ENCODE measurements at places on chromosomes 11 and 22.

DNA sequence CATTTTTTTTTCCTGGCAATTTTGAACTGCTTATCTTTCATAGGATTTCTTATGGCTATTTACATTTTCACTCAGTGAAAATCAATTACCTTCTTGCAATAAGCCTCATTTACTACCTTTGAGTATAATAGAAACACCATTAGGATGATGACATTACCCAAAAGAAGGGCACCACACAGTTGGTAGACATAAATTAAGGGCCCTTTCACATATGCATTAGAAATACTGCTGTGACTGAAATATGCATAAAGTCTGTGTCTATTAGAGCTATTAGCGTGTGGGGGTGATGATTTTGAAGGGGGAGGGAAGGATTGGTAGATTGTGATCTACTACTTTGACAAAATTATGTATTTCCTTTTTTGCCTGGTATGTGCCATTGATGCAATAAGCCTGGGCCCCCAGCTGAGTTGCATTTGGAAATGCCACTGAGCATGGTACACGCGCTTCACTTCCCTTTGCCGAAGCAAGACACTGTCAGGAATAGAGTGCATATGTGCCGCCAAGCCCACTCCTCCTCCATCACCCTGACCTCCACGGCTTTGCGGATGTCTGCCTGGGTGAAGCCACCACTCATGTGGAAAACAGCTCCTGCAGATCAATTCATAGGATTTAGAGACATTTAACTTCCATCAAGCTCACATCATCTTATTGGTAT, 339.3 kb downstream of the DCDC1 start:
- DNase-seq = no peak

GRCh38 chr11:112628676-112629075, 332.5 kb upstream of the NCAM1 start:
- DNase-seq = no peak

- DNase-seq = no peak
These were observed 35.2 kb upstream of the PARVG start for GRCh38 chr22:44145544-44145943.

GRCh38 chr11:15826826-15827225, 529.5 kb downstream of the SOX6 start:
- no peak for DNase-seq

GRCh38 chr11:3904228-3904627, 48.8 kb downstream of the STIM1 start:
- DNase-seq = no peak

- DNase-seq = no peak
These were observed at the start of gene PLA2G3 for GRCh38 chr22:31139866-31140716. Gene PLA2G3, minus strand, starts transcription at chr22:31140508. Its CDS starts 154 bp downstream, at chr22:31140354.

- no peak for DNase-seq
These were observed 328.5 kb downstream of the CNTN5 start for GRCh38 chr11:99349151-99349673.

DNA sequence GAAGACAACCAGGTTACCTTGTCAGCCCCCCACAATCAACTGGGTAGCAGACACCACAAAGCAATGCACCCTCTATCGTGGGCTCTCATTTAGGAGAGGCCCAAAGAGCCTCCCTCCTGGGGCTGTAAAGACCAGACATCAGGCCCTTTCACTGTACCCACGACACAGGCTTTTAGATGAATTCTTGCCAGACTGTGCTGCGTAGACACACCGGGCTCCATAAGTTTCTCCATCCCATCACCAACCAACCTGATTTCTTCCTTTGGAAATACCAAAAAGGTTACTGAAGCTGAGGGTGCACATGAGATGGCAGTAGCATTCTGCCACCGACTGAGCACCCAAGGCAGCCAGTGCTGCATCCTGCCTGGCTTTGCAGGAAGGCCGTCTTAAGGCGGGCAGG, 46.4 kb upstream of the SLC25A1 start:
- DNase-seq = no peak

DNA sequence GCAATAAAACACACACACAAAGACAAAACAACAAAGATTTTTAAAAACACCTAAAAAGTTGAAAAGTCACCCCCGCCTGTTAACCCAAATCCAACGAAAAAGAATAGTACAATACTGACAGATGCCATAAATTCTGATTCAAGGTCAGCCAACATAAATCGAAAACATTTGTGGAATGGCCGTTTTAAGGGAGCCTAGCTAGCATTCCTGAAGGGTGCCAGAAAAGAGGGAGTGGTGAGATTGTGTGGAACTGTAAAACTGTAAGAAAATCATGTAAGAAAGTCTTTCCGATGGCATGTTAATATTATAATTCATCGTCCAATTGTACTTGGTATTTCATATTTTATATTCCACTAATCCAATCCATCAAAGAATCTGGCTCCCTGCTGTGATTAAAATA, 75.1 kb downstream of the RAB38 start:
- no peak for DNase-seq

DNA sequence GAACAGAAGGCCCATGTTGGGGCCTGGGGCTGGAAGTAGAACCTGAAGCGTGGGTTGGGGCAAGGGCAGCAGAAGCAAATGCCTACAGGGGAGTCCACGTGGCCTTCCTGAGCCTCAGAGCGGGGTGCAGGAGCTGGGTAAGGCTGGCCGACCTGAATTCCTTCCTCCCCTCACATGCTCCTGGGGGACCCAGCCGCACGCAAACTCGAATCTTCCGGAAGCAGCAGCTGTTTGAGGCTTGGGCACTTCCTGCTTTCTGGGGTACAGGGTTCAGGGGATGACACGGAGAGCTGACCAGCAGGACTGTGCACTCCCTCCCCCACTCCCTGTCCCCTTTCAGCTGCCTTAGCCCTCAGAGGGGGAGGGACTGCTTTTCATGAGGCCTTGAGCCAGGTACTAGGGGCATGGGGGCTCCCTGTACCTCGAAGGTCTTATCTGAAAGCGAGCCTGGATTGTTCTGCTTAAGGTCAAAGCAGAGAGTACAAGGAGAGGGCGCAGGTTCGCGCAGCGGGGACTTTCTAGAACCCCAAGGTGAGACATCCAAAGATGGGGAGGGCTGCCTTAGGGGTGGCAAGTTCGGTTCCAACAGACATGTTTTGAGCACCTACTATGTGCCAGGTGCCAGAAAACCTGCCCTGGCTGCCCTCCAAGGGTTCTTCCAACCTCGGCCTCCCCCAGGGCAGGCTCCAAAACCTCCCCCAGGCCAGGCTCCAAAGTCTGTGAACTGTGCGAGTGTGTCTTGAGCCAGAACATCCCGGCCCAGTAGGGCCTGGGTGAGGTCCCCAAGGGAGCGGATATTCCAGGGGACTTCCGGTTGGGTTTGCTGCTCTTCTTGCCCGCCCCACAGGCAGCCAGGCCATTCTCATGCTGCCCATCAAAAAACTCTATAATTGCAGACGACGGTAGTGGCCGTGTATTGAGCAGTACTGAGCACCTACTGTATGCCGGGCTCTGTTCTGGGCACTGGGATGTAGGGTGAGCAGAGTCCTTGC, 1.7 kb downstream of the NCF4 start:
- no peak for DNase-seq

DNA sequence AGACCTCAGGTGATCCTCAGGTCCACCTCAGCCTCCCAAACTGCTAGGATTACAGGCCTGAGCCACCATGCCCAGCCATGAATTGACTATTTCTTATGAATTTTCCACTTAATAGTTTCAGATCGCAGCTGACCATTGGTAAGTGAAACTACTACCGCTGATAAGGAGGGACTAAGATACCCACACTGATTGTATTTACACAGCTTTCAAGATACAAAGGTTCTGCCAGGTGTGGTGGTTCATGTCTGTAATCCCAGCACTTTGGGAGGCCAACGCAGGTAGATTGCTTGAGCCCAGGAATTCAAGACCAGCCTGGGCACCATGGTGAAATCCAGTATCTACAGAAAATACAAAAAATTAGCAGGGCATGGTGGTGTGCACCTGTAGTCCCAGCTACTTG, 3.9 kb downstream of the CHEK2 start:
- DNase-seq = no peak

GRCh38 chr11:108713076-108713790, 48.4 kb downstream of the DDX10 start:
- no peak for DNase-seq

DNA sequence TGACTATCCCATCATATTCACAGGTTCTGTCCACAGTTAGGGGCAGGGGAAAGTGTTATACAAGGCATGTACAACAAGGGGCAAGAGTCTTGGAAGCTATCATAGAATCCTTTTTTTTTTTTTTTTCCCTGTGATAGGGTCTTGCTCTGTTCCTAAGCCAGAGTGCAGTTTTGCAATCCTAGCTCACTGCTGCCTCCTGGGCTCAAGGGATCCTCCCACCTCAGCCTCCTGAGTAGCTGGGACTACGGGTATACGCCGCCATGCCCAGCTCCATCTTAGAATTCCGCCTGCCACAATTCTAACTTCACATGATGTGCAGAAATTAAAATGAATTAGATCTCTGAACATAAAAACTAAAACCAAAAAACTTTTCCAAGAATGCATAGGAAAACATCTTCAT, 31.7 kb downstream of the ZFTA start:
- no peak for DNase-seq

GRCh38 chr11:65633390-65634108, 4.4 kb upstream of the SIPA1 start:
- DNase-seq = no peak

GRCh38 chr11:33211153-33211552, 46.0 kb upstream of the HIPK3 start:
- DNase-seq = no peak

GRCh38 chr11:54558407-54558806, 45.4 kb downstream of the OR4C46 start:
- DNase-seq = no peak

GRCh38 chr11:78149646-78150045, 10.2 kb upstream of the ALG8 start:
- no peak for DNase-seq

- no peak for DNase-seq
These were observed 195.1 kb upstream of the PLET1 start for GRCh38 chr11:112455791-112456190.

- no peak for DNase-seq
These were observed 2.7 kb downstream of the PLXNB2 start for GRCh38 chr22:50304528-50305392.

- no peak for DNase-seq
These were observed 205.1 kb downstream of the NXPE2 start for GRCh38 chr11:114883472-114883871.

DNA sequence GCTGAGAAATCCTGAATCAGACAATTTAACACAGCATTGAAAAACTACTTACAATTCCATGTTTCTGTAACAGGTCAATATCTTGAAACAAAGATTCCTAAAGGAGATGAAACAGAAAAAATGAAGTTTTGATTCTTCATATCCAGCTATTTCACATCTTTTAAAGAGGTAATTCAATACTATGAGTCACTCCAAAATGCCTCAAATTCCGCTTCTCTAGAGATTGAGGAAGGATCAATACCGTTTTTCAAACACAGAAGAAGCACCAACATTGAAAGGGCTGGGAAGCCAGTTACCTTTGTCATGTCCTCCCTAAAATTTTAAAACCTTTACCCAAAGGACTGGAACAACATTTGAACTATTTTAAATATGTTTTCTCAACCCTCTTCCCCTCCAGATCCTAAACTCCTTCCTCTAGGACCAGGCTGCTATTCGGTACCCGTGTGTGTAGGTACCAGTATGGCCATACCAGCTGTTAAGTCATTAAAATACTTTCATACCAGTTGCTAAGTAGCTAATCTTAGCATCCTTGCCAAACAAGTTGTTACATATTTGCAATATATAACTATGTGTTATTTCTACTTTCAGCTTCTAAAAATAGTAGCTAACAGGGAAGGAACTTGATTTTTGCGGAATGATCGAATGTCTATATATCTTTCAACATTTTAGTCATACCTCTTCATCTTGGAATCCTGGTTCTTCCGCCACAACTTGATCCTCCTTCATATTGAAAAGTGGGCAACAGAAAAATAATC, 2.3 kb downstream of the DMC1 start:
- DNase-seq = no peak

GRCh38 chr11:8276528-8276927, 12.8 kb upstream of the LMO1 start:
- DNase-seq = no peak

All from activated CD8-positive, alpha-beta memory T cell treated with anti-CD3 and anti-CD28 coated beads for 4 hours (primary cell).